ENCODE measurements at places on chromosomes 12 and 14. TPM values are rescaled to one million over a fixed set of nuclear protein-coding genes. Genes with fewer than 3 reads are reported as not detected.

The AMDHD1 gene
- 2.8 TPM for total RNA-seq

The HOXC11 gene
- 0.51 TPM for total RNA-seq

The KRT72 gene
- not detected for total RNA-seq

The POTEM gene
- not detected for total RNA-seq

The FAM90A1 gene
- 0.07 TPM for total RNA-seq

The CISTR gene
- total RNA-seq: not detected

The GNB3 gene
- 2.0 TPM for total RNA-seq

The ALDH1L2 gene
- 3.3 TPM for total RNA-seq

The ASCL1 gene
- total RNA-seq: not detected

The LRRC10 gene
- not detected for total RNA-seq

The SLCO1B1 gene
- total RNA-seq: 0.26 TPM

The SMCO3 gene
- not detected for total RNA-seq

The TAS2R20 gene
- not detected for total RNA-seq

The KCNA5 gene
- total RNA-seq: not detected

The MYO1H gene
- not detected for total RNA-seq

The KLRC2 gene
- total RNA-seq: 1.4 TPM

The CCNK gene
- 42.5 TPM for total RNA-seq

The TSPAN9 gene
- total RNA-seq: 16.7 TPM

The LBHD2 gene
- not detected for total RNA-seq

The BMP4 gene
- 3.1 TPM for total RNA-seq

The BCL11B gene
- 0.26 TPM for total RNA-seq

The KRT80 gene
- total RNA-seq: 58.9 TPM

The LRTM2 gene
- total RNA-seq: not detected

The ZNF839 gene
- 6.7 TPM for total RNA-seq

The PDE6H gene
- not detected for total RNA-seq

The CMTM5 gene
- not detected for total RNA-seq

The SLC25A47 gene
- not detected for total RNA-seq

The C14orf132 gene
- total RNA-seq: 4.3 TPM

The PLEKHG3 gene
- 52.3 TPM for total RNA-seq

The CCDC38 gene
- 0.06 TPM for total RNA-seq

The MAP3K9 gene
- total RNA-seq: 4.7 TPM

The INSM2 gene
- total RNA-seq: 0.02 TPM
